ENCODE measurements at places on chromosomes 12 and 14. TPM values are rescaled to one million over a fixed set of nuclear protein-coding genes. Genes with fewer than 3 reads are reported as not detected.

Gene PLBD1
- total RNA-seq, result 3.5 TPM

Gene DCAF4
- 9.5 TPM for total RNA-seq

Gene P2RX2
- total RNA-seq, result not detected

Gene TAS2R50
- total RNA-seq, result 1.0 TPM

Gene RNASE4
- total RNA-seq, result 2.6 TPM

Gene NPAS3
- total RNA-seq, result 21.1 TPM

DNA sequence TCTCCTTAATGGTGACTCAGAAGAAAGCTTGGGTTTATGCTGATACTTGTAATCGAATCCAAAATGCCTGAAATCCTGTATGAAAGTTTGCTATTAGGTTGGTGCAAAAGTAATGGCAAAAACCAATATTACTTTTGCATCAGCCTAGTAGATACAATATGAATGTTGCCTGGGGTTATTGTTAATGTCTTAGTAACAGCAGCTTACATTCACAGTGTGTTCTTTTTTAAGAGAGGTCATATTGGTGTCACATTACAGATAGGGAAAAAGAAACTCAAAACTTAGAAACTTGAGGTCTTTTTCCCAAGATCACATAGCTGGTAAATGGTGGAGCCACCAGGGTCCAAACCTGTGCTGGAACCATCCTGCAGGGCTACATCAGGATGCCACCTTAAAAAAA is 25.2 kb downstream of the SRGAP1 start:
- no peaks in the 10 kb centered on the region for H3K27me3 ChIP-seq
- no peak overlapping the region for H3K4me3 ChIP-seq
- H3K4me1 ChIP-seq, result peaks cover 9% of the 10 kb centered on the region
- H3K36me3 ChIP-seq, result no peaks in the 10 kb centered on the region
- DNase-seq, result no peak

DNA sequence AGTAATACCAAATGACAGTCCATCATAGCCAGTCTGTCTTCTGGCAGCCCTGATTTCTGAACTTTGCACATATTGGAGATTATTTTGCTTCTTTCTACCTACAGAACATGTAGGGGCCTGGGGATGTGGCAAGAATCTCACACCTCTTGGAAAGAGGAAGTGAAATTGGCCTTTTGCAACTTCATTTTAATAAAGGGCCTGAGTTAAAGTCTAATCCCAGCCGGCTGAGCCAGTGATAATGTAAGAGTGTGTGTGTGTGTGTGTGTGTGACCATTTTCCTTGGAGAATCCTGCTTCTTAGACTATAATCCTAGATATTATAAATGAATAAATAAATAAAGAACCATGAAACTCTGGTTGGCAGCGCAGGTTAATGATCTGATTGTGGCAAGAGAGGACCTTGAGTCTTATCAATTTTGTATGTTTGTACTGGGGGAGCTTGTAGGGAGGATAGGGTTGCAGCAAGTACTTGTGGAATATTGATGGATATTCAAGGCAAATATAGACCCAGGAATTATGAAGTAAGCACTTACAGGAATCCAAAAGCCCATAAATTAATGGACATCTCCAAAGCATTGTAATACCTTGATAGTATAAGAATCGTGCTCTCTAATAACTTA is 233.2 kb upstream of the AMIGO2 start:
- no peaks in the 10 kb centered on the region for H3K27me3 ChIP-seq
- peaks cover 8% of the 10 kb centered on the region for H3K4me1 ChIP-seq
- H3K27ac ChIP-seq, result no peak overlapping the region
- no peak overlapping the region for H3K4me3 ChIP-seq
- no peak for DNase-seq

GRCh38 chr14:100673807-100674154 is 52.9 kb upstream of the DLK1 start:
- peaks cover 27% of the 10 kb centered on the region for H3K27me3 ChIP-seq
- no peaks in the 10 kb centered on the region for H3K36me3 ChIP-seq
- peak overlapping the region; percentile 35 for H3K27ac ChIP-seq
- H3K4me3 ChIP-seq, result no peak overlapping the region

DNA sequence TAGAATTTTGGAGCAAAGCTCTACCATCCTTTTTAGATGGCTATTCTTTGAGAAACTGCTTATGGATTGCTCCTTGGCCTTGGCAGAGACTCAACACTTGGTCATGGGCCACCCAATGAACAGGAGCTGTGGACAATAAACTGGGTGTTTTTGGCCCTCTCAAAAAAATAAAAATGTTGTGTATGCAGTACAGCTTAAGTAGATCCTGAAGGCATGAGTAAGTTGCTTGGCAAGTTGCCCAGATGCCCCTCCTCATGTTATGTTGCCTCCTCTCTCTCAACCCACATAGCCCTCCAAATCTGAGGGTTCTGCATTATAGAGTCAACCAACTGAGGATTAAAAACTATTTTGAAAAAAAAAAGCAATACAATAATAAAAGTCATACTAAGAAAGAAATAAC is 124.9 kb downstream of the ATP23 start:
- no peaks in the 10 kb centered on the region for H3K27me3 ChIP-seq
- no peak overlapping the region for H3K4me3 ChIP-seq
- no peaks in the 10 kb centered on the region for H3K4me1 ChIP-seq
- H3K36me3 ChIP-seq, result no peaks in the 10 kb centered on the region

DNA sequence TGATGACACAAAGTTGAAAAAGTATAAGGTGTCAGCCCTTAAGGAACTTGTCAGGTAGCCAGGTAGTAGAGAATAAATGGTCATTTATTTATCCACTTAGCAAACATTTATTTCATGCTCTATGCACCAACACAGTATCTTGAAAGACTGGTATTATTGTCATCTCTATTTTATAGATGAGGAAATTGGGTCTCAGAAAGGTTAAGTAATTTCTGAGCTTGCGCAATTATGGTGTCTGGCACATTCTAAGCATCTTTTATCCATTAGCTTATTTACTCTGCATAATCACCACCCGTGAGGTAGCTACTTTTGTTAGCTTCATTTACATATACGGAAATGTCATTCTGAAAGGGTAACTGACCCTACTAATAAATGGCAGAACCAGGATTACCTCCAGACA is 2.5 kb upstream of the UTP20 start:
- H3K36me3 ChIP-seq, result no peaks in the 10 kb centered on the region
- no peak overlapping the region for H3K27ac ChIP-seq
- DNase-seq, result no peak
- peaks cover 8% of the 10 kb centered on the region for H3K4me1 ChIP-seq
- peak overlapping the region; percentile 68 for H3K4me3 ChIP-seq

GRCh38 chr12:22578328-22578727 is 34.0 kb upstream of the C2CD5 start:
- no peaks in the 10 kb centered on the region for H3K36me3 ChIP-seq
- H3K27ac ChIP-seq, result no peak overlapping the region
- no peak overlapping the region for H3K4me3 ChIP-seq
- no peak for DNase-seq

DNA sequence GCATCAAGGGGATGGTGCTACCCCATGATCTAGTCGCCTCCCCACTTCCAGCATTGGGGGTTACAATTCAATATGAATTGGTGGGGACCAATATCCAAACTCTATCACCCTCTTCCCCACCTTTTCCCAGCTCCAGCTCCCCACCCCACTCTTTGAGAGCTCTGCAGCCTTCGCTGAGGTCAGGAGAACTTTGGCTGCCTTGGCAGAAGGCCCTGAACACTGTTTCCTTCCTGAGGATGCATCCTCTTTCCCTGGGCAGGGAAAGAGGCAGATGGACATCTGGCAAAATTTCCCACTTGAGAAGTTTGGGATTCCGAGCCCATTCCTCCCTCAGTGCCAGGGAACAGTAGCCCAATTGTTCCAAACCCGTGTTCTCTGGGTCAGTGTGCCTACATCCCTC is 169.1 kb downstream of the TSPAN9 start:
- peaks cover 6% of the 10 kb centered on the region for H3K4me1 ChIP-seq
- DNase-seq, result no peak
- H3K27me3 ChIP-seq, result no peaks in the 10 kb centered on the region
- H3K4me3 ChIP-seq, result no peak overlapping the region
- H3K27ac ChIP-seq, result no peak overlapping the region

- no peak for DNase-seq
- no peaks in the 10 kb centered on the region for H3K27me3 ChIP-seq
- H3K27ac ChIP-seq, result peak overlapping the region; percentile 88
- H3K4me1 ChIP-seq, result peaks cover 60% of the 10 kb centered on the region
- H3K4me3 ChIP-seq, result peak overlapping the region; percentile 97
These were observed 573 bp upstream of the SUSD6 start for GRCh38 chr14:69610874-69611171.

DNA sequence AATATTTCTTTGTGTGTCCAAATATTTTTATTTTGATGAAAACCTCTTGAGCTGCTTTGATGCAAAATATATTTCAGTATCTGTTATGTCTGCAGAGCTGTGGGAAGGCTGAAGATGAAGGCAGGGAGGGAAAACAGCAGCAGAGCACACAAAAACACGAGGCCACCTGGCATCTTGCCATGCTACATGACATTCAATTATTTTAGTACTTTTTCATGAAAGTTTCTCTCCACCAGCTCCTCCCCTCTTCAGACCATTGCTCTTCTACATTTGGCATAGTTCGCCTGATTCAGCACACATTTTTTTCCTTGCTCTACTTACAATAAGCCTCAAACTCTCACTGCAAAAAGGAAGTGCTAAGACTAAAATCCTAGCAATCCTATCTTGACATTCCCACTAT is 4.6 kb upstream of the ALX1 start:
- no peak overlapping the region for H3K27ac ChIP-seq
- peaks cover 10% of the 10 kb centered on the region for H3K4me1 ChIP-seq
- no peak overlapping the region for H3K4me3 ChIP-seq
- peaks cover 97% of the 10 kb centered on the region for H3K27me3 ChIP-seq
- no peaks in the 10 kb centered on the region for H3K36me3 ChIP-seq

DNA sequence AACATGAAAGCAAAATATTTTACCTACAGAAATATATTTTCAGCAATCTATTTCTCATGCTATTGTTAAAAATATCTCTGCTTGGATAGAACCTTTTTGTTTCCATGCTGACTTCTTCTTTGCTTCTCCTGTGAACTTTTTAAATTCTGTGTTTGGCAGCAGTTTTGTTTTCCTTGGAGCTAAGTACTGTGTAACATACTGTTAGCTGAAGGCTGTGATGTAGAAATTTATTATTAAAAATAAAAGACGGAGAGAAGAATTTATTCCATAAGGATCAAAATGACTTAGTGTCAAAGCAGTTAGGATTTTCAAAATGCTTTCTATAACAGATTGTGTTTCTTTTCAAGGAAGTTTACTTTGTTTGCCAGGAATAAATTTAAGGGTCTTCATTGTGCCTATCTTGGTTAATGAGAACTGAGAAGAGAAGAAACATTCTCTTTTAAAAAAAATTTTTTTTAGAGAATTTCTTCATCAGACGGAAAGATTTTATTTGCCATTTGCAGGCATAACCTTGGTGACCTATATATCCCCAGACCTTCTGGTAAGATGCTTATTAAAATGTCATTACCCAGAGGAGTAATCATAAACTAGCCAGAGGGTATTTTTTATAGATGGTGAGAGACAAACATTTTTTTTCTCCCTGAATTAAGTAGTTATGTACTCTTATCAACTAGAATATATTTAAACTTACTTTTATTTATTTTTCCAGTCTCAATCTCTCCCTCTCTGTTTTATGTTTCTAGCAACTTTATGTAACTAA is 147.1 kb upstream of the SLCO1C1 start:
- no peaks in the 10 kb centered on the region for H3K4me1 ChIP-seq
- peaks cover 2% of the 10 kb centered on the region for H3K36me3 ChIP-seq
- no peak overlapping the region for H3K4me3 ChIP-seq
- no peaks in the 10 kb centered on the region for H3K27me3 ChIP-seq
- DNase-seq, result no peak

GRCh38 chr12:40907115-40907527 is 214.9 kb downstream of the CNTN1 start:
- H3K36me3 ChIP-seq, result no peaks in the 10 kb centered on the region
- H3K4me1 ChIP-seq, result no peaks in the 10 kb centered on the region
- H3K27me3 ChIP-seq, result no peaks in the 10 kb centered on the region

DNA sequence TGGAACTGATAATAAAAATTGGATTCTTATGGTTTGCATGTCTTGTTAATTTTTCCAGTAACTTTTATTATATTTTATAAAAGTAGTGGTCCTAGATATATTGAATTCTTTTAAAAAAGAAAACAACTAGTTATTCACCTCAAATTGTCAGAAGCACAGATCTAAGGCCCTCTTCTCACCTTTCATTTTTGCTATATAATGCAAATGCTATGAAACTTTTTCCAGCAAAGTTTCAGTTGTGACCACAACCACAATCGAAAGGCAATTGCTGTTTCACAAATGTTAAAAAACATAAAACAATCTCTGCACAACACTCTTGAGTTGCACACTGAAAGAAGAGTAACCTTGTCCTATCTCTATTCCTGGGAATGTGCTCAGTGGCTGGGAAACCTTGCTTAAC is 479.8 kb upstream of the FLRT2 start:
- H3K27me3 ChIP-seq, result no peaks in the 10 kb centered on the region
- no peak overlapping the region for H3K4me3 ChIP-seq
- H3K36me3 ChIP-seq, result no peaks in the 10 kb centered on the region
- no peaks in the 10 kb centered on the region for H3K4me1 ChIP-seq

GRCh38 chr12:25825446-25825845 is 133.0 kb upstream of the RASSF8 start:
- H3K36me3 ChIP-seq, result no peaks in the 10 kb centered on the region
- no peaks in the 10 kb centered on the region for H3K4me1 ChIP-seq
- no peak overlapping the region for H3K27ac ChIP-seq
- no peak overlapping the region for H3K4me3 ChIP-seq
- H3K27me3 ChIP-seq, result no peaks in the 10 kb centered on the region

Data from neural crest cell (in vitro differentiated cells).